ENCODE measurements at places on chromosomes 7 and 10. TPM values are rescaled to one million over a fixed set of nuclear protein-coding genes. Genes with fewer than 3 reads are reported as not detected.

The OR6B1 gene
- total RNA-seq: not detected

The CPEB3 gene
- 7.9 TPM for total RNA-seq

The NKX2-3 gene
- total RNA-seq: 7.9 TPM

The TRIM24 gene
- total RNA-seq: 14.5 TPM

The CYP26C1 gene
- not detected for total RNA-seq

The NPC1L1 gene
- 0.10 TPM for total RNA-seq

The TMEM196 gene
- total RNA-seq: not detected

The LIPN gene
- not detected for total RNA-seq

The SYT15 gene
- total RNA-seq: 0.62 TPM

The SLC16A9 gene
- total RNA-seq: 15.6 TPM

The PRKRIP1 gene
- total RNA-seq: 15.1 TPM

The GNAT3 gene
- total RNA-seq: not detected

The PHKG1 gene
- 1.7 TPM for total RNA-seq

The TRIM73 gene
- 2.1 TPM for total RNA-seq

The TNRC18 gene
- 84.0 TPM for total RNA-seq

The FAM25C gene
- not detected for total RNA-seq

The AKR1D1 gene
- not detected for total RNA-seq

The ELFN1 gene
- total RNA-seq: 0.12 TPM

The RNF133 gene
- total RNA-seq: 0.32 TPM

The PRKAR2B gene
- 9.3 TPM for total RNA-seq

The LHFPL3 gene
- total RNA-seq: 0.12 TPM

The GTPBP10 gene
- 20.1 TPM for total RNA-seq

The CYP2E1 gene
- total RNA-seq: 3.5 TPM

The HOXA2 gene
- 2.4 TPM for total RNA-seq

The CALD1 gene
- 27.4 TPM for total RNA-seq

The RARRES2 gene
- total RNA-seq: 86.7 TPM

The WNT16 gene
- 0.11 TPM for total RNA-seq

The A1CF gene
- 64.3 TPM for total RNA-seq

The ASAH2 gene
- total RNA-seq: 5.0 TPM

The SVOPL gene
- total RNA-seq: 0.62 TPM

The WDR91 gene
- 4.8 TPM for total RNA-seq

The GJD4 gene
- not detected for total RNA-seq

The GLUD1 gene
- 94.1 TPM for total RNA-seq

The KCP gene
- 0.64 TPM for total RNA-seq

The STYXL1 gene
- 36.7 TPM for total RNA-seq

The GET4 gene
- total RNA-seq: 35.9 TPM

The ITGB8 gene
- 8.1 TPM for total RNA-seq

The POT1 gene
- 12.0 TPM for total RNA-seq

The MMD2 gene
- total RNA-seq: not detected

The CYP3A7 gene
- total RNA-seq: not detected

The OR2A42 gene
- not detected for total RNA-seq

The SSC4D gene
- 0.42 TPM for total RNA-seq

The HOXA4 gene
- total RNA-seq: 3.3 TPM

The YWHAG gene
- total RNA-seq: 121 TPM

The TMEM273 gene
- 5.1 TPM for total RNA-seq

The WEE2 gene
- not detected for total RNA-seq

The EPO gene
- total RNA-seq: not detected

The RP9 gene
- total RNA-seq: 9.5 TPM
